ENCODE measurements at places on chromosomes 1 and 21.

GRCh38 chr21:42527489-42528158, 14.0 kb downstream of the SLC37A1 start:
- DNase-seq = no peak

- DNase-seq = peak; percentile 17
Measured at GRCh38 chr1:110829955-110830553, 42.9 kb upstream of the CD53 start.

- DNase-seq = no peak
Measured at GRCh38 chr21:34802180-34802899, 133.5 kb downstream of the CLIC6 start.

DNA sequence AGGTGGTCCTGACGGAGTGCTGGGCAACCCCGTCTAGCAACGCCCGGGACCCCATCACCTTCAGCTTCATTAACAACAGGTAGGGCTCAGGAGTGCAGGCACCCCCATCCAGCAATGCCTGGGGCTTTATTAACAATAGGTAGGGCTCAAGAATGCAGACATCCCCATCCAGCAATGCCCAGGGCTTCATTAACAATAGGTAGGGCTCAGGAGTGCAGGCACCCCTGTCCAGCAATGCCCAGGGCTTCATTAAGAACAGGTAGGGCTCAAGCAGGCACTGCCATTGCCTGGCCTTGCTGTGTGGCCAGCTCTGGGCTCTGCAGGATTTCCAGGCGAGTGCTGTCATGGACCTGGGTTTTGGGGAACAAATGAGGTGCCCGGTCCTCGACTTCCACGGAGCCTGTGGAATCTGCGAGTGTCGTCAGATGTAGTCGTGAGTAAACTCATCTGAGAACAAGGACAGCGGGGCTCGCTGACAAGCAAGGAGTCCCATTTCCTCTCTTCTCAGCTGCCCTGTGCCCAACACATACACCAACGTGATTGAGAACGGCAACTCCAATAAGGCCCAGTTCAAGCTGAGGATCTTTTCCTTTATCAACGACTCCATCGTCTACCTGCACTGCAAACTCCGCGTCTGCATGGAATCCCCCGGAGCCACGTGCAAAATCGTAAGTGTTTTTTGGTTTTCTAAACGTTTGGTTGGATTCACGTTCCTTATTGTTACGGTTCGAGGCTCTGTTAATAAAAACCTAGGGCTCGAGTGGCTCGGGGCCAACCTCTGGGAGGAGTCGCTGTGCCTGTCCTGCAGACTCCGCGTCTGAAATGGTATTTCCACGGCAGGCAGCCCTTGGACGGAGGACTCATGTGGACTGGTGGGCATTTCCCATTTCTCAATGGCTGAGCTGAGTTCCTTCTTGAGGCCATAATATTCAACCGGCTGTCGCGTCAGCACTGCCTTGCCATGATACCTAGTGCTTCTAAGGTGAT, 56.3 kb downstream of the UMODL1 start:
- no peak for DNase-seq

DNA sequence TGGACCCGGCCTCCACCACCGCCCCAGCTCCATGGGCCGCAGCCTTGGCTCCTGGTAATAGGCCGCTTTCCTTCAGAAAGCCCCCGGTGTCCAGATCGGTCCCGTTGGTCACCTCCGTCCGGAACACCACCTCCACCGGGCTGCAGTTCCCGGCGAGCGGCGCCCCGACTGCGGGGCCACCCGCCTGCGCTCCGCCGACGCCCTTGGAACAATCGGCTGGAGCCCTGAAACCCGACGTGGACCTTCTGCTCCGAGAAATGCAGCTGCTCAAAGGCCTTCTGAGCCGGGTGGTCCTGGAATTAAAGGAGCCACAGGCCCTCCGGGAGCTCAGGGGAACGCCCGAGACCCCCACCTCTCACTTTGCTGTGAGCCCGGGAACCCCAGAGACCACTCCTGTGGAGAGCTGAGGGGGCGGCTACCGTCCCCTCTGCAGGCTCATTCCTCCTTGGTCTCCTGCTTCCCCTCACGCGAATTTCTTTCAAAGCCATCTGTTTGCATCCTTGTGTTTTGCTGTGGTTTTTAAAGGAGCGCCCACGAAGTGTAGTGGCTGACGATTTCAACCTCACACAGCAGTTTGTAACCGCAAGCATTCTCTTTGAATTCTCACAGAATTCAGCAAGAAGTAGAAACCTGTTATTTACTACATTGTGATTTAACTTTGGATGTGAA, 6.0 kb downstream of the FCRLB start:
- peak; percentile 93 for DNase-seq

GRCh38 chr1:169052727-169053126, 53.8 kb upstream of the ATP1B1 start:
- no peak for DNase-seq

- no peak for DNase-seq
Measured at GRCh38 chr1:174415506-174415905, 32.3 kb upstream of the GPR52 start.

GRCh38 chr1:111420377-111420776, 7.2 kb downstream of the OVGP1 start:
- no peak for DNase-seq

- peak; percentile 33 for DNase-seq
Measured at GRCh38 chr1:54798769-54799641, 2.1 kb downstream of the TTC22 start.

GRCh38 chr1:184101571-184101970, 50.0 kb downstream of the TSEN15 start:
- no peak for DNase-seq

GRCh38 chr1:36366091-36366661, 19.5 kb downstream of the STK40 start:
- DNase-seq = peak; percentile 59

DNA sequence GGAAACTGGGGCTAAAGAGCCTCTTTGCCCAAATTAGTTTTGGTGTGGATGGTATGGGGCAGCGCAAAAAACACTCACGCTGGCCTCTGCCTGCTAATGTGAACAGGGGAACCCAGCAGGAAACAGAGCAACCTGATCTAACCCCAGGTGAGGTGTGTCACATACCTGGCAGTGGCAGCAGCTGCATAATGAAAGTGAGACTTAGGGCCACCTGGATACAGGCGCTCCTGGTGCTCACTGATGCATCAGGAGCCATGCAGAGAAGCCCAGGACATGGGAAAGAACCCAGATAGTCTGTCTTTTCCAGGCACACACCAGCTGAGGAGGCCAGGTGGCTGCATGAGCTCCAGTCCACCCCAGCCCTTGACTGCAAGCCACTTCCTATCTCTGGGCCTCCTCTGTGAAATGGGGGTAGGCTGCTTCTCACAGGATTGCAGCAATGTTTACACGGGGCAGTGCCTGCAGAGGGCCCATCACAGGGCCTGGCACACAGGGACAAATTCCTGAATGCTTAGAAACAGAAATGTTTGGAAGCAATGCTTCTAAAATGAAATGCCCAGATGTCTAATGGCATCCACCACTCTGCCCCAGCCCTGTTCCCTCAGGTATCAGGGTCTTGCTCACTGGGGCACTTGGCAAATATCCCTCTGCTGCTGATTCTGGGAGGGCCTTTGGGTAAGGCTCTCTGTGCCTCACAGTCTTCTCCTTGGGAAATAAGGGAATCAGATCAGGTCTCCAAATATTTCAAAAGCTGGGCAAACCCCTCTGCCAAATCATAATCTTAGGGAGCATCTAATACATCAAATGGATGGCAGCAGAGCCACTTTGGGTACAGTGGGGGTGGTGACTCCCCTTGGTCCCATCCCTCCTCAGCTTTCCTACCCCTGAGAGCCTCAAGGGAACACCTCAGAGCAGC, 19.9 kb downstream of the DHCR24 start:
- peak; percentile 52 for DNase-seq

DNA sequence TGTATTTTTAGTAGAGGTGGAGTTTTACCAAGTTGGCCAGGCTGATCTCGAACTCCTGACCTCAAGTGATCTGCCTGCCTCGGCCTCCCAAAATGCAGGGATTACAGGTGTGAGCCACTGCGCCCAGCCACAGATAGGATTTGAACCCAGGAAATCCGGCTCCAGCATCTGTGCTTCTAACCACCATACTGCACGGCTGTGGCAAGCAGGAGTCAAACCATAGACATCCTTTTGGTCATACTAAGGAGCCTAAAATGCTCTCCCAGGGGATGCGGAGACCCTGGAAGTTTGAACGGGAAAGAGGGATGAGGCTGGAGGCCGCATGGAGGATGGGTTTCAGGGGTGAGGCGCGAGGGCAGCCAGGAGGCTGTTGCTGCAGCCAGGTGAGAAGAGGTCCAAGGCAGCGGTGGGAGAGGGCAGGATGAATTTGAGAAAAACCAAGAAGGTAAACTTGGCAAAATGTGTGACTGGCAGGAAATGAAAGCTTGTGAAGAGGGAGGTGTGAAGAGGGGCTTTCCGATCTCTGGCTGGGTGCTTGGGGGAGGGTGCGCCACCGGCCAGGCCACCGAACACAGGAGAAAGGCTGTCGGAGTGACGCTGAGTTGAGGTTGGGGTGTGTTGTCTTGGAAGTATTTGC, 24.0 kb upstream of the CDK18 start:
- DNase-seq = no peak

GRCh38 chr21:38297871-38298270, 41.1 kb downstream of the KCNJ15 start:
- DNase-seq = no peak

DNA sequence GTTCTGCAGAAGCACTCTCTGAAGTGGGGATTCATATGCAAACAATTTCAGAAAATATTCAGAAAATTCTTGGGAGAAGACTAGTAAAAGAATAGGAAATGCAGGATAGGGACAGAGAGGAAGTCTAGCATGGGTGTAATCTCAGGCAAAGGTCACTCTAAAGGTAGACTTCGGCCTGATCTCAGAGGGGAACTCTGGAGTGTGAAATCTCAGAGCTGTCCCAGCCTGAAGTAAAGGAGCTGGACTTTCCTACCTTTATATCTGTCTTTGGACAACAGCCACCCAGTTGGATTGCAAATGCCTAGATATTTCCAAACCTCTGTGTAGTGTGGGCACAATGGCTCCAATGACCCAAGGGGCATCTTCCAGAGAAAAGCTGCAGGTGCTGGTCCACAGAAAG, 379.8 kb downstream of the GPATCH2 start:
- no peak for DNase-seq

DNA sequence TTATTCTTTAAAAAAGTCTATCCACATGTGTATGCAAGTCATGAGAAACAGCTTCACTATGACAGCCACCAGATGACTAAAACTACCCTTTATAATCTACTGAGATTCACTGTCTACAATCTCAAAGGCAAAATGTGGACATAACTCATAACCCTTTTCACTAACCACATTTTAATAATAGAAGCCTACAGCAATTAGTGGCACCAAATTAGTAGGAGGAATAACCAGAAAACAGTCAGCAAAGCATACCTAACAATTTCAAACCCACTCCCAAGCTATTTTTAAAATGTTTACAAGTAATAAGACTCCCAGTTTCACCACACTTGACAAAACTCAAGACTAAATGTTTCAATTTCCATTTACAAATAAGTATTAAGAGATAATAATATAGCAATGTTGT, 442.9 kb downstream of the PTPRC start:
- peak; percentile 1 for DNase-seq

GRCh38 chr1:15290382-15290781, 43.4 kb downstream of the FHAD1 start:
- peak; percentile 40 for DNase-seq

- DNase-seq = peak; percentile 24
Measured at GRCh38 chr1:68173283-68173935, 58.9 kb downstream of the WLS start.

DNA sequence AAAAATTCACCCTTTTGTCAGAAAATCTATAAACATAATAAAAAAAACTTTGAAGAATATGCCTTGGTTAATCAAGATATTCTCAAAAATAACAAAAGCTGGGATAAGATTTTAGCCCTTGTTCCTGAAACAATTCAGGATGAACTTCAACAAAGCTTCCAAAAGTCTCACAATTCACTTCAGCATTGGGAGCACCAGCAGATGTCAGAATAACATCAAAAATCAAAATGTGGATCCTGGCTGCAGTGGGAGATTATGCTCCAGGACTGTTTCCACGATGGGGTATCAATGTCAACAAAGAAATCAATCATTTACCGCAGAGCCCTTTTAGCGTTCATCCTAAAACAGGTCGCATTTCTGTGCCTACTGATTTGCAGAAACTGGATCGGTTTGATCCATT, 35.2 kb downstream of the ZNF670 start:
- DNase-seq = no peak

DNA sequence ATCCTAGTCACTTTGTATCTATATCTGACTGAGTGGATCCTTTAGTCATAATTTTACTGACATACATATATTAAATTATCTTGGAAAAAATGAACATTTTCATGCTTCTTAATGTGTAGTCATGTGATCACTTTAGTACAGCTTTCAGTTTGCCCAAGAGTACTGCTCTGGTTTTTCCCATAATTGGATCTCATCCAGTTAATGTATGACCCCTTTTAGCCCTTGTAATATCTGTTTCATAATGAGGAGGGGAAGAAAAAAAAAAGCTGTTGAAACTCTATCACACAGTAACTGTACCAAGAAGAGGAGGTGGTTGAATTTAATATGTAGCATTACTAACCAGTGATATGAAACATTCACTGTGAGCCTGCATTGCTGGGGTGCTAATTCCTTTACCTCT, 328.7 kb downstream of the PTPRC start:
- no peak for DNase-seq

GRCh38 chr1:8712413-8713231, 104.8 kb downstream of the RERE start:
- peak; percentile 89 for DNase-seq

DNA sequence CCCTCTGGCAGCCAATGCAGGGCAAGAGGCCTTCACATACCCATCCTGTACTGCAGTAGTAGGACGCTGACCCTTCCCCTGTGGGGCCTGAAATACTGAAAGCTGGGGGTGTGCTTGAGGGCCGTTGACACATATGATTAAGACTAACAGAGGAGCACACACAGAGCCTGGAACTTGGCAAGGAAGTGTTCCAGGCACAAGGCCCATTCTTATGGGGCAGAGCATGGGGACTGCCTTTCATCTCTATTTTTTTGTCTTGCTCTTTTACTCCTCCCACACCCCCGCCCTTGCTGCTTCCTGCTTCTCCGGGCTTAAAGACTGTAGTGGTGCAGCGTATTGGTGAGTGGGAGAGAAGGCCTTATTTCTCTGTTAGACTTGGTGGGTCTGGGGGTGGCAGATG, 137.4 kb downstream of the BACH1 start:
- no peak for DNase-seq

DNA sequence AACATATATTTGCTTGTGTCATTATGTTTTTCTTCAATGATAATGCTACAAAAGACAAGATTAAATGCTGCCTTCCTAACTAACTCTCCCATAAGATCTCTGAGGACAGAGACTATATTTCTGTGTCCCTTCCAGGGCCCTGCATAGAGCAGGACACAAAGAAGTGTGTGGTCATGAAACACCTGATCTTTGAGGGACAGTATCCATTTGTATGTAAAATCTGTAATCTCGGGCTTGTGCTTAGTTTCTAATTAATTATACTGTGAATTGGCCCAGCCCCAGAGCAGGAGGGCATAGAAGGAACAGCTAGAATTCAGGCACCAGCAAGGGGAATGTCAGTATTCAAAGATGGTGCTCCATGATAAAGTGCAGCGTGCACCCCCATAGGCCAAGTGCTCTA, 374.9 kb downstream of the HHAT start:
- DNase-seq = no peak

- no peak for DNase-seq
Measured at GRCh38 chr1:2845869-2846268, 44.4 kb upstream of the TTC34 start.

- DNase-seq = peak; percentile 73
Measured at GRCh38 chr1:42756956-42757891, 9.6 kb downstream of the P3H1 start.

- no peak for DNase-seq
Measured at GRCh38 chr21:35711661-35712060, 348.7 kb downstream of the SETD4 start.

Data from AG10803 (cell line).